ENCODE measurements at places on chromosomes 7 and 10.

DNA sequence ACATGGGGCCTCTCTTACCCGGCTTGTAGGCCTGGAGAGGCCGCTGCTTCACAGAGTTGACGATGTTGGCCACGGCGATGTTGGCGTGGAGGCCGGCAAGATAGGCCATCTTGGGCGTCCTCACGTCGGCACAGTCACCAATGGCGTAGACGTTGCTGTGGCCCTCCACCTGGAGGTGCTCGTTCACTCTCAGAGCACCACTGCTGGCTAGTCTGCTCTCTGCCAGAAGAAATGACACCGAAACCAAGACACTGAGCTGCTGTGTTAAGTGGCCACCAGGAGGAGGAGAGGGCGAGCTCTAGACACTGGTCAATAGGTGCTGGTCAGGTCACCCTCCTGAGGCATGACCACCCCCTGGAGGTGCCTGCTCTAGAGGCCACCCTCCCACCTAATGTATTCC is 17.7 kb downstream of the AIFM2 start:
- DNase-seq, result no peak

DNA sequence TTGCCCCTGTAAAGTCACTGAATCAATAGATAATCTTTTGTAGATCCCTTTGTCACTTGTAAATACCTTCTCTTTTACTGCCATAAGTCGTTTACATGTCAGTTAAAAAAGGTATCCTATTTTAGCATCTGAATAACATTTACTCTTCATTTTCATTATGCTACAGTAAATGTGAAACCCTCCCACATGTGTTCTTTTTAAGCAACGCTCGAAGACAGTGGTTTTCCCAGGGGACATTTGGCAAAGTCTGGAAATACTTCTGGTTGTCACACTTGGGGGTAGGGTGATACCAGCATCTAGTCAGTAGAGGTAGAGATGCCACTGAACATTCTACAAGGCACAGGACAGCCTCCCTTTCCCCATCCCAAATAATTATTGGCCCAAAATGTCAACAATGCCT is 23.7 kb downstream of the ATAD1 start:
- no peak for DNase-seq

- DNase-seq, result no peak
Observed at GRCh38 chr7:151868396-151869108, 8.4 kb downstream of the PRKAG2 start.

DNA sequence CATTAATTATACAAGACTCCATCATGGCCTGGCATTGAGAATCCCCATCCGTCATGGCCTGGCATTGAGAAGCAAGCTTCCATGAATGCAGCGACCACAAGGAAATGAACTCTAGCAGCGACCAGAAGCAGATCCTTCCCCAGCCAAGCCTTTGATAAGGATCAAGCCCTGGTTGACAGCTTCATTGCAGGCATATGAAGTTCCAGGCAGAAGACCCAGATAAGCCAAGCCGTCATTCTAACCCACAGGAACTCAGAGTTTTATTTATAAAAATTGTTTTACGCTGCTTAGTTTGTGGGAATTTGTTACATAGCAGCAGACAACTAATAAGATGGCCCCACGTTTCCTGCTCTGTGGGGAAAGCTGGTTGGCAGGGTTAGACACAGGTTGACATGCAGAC is 642.3 kb downstream of the GATA3 start:
- DNase-seq, result no peak

DNA sequence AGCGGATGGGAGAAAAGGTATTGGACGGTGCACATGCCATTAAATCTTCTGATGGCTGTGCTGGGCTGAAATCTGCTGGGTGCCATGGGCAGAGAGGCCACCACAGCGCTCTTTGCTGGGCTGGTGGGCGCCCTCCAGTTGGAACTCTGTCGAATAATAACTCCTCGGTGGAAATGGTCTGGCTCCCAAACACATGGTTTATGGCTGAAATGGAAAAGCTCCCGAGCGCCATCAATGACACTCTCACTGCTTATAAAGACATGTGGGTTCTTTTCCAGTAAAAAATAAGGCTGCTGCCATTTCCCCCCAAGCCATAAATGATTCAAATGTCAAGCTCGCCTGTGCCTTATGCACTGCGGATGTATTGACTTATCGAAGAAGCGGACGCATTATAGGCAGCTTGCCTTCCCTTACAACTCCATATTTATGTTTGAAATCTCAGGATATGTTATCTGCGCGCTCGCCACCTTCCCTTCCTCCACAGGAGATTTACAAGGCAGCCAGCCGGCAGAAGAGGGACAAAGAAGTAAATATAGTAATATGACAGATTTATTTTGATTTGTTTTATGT is 239.0 kb upstream of the MKI67 start:
- DNase-seq, result no peak

- DNase-seq, result no peak
Observed at GRCh38 chr7:93011351-93012294, 106.2 kb downstream of the SAMD9 start.

DNA sequence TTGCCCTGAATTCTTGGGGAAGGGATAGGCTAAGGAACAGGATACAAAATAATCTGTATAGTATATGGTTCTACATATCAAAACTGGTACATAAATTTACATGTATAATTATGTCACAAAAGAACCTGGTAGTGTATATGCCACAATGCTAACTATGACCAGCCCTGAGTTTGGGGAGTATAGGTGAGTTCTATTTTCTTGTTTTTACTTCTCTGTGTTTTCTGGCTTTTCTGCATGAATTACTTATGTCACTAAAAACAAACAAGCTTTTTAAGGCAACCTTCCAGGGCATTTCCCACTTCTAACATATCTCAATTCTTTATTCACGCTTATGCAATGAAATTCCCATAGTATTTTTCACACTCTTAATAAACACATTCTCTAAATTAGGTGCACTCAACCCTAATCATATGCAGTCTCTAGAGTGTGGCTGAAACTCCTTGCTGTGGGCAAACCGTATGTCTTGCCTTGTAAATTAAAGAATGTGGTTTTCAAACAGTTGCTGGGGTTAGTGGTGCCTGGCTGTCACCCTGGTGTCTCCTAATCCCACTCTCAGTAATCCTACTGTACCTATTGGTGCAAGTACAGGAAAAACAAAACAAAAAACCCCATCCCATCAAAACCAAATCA is 14.0 kb upstream of the INSIG1 start:
- DNase-seq, result no peak

DNA sequence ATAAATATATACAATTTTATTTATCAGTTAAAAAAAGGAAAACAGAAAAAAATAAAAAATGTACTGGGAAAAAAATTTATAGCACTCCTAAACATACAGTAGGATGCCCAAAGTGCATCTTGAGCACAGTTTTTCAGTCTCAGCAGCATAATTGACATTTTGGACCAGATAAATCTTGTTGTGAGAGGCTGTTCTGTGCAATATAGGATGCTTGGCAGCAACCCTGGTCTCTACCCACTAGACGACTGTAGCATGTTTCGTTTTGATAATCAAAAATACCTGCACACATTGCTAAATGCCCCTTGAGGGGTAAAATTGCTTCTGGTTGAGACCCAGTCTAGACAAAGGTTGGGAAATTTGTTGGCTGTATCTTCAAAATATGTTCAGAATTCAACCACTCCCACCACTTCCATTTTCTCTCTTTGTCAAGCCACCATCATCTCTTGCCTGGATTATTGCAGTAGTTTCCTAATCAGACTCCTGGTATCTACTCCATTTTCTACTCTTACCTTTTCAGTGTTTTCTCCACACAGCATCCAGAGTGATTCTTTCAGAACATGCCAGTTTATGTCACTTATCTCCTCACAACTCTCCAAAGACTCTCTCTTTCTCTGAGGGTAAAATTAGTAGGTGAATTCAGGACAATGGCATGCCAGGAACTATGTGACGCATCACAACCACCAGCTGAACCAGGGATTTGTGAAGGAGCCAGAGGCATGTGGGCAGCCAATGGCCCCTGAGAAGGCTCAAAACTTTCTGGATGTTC is 91.4 kb downstream of the GPR85 start:
- DNase-seq, result no peak

DNA sequence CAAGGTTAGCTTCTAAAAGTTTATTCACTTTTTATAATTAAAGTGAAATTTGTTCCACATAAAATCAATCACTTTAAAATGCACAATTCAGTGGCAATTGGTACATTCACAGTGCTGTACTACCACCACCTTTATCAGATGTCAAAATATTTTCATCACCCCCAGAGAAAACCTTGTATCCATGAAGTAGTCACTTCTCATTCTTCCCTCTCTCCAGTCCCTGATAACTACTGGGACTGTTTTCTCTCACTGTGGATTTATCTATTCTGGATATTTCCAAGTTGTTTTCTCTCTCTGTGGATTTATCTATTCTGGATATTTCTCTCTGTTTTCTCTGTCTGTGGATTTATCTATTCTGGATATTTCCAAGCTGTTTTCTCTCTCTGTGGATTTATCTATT is 435.4 kb upstream of the CNTNAP2 start:
- DNase-seq, result no peak

GRCh38 chr7:3201306-3201705 is 99.7 kb upstream of the SDK1 start:
- DNase-seq, result no peak

DNA sequence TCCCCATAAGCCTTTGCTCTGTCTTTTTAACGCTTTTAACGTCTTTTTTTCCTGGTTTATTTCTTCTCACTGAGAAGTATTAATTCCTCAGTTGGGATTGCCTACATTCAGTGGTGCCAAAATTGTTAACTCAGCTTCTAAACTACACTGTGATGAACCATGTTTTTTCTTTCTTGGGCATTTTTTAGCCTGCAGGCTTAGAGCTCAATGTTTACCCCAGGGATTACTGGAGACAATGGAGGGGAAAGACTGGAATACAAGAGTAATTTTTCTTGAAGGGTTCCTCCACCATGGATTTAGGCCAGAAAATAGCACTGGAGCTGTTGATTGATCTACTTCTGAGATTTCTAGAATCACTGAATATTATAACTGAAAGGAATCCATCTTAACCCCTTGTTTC is 19.8 kb downstream of the STAMBPL1 start:
- no peak for DNase-seq

DNA sequence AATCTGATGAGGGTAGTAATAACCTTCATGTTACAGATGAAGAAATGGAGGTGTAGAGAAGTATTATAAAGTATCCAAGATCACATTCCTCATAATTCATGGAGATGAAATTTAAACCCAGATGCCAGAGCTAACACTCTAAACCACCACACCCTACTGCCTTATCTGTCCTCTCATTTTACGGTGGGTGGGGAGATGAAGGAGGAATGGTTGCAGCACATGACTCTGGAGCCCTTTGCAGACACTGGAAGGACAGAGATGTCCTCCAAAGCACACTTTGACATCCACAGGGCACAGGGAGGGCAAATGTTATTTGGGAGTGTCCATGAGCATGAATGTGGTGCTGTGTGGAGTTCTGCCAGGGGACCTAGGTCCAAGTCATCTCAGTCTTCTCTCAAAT is 1.1 kb downstream of the PLEKHS1 start:
- no peak for DNase-seq

GRCh38 chr10:3045471-3046209 is 21.7 kb upstream of the PFKP start:
- DNase-seq, result no peak

GRCh38 chr10:24269476-24269875 is 60.5 kb downstream of the KIAA1217 start:
- no peak for DNase-seq

GRCh38 chr10:131805696-131806095 is 95.1 kb upstream of the PPP2R2D start:
- DNase-seq, result no peak

DNA sequence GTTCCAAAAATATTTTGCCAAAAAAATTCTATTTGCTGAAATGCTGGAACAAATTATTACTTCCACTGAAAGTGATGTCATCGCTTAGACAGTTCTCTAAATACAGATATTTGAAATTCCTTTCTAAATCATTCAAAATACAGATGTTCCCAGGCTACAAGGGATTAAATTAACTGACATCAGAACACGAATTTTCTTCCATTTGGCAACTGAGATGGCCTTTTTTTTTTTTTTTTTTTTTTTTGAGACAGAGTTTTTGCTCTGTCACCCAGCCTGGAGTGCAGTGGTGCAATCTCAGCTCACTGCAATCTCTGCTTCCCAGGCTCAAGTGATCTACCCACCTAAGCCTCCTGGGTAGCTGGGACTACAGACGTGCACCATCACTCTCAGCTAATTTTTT is 57.0 kb downstream of the P4HA1 start:
- DNase-seq, result no peak

DNA sequence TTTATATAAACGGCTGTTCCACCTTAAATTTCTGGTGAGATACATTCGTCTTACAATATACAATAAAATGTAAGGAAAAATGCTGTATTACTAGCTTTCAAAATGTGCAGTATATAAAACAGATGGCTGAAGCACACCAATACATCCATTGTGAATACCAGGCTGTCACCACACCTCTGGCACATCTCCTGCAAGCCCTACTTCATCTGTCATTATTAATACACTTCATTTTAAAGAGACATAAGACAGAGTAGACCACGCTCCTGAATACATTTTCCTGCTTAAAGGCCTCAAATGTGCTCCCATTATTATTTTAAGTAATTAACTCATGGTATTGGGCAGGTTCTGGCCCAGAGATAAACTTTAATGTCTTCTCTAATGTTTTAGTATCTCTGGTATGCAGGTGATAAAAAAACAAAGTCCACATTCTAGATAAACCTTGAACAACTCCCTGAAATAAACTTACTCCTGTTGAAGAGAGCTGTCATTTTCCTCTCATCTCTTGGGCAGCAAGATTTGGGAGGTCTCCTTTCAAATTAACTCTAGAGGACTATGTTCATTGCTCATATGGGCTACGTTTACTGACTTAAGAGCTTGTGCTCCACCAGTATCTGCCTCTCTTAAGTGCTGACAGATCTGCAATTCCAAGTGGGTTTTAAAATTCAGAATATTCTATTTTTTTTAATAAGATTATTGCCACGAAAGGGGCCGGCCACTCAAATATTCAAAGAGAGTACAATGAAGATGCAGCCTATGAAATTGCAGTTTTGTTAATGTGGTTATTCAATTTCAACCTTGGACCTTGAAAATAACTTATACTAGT is 396.5 kb upstream of the SEMA3D start:
- DNase-seq, result no peak

DNA sequence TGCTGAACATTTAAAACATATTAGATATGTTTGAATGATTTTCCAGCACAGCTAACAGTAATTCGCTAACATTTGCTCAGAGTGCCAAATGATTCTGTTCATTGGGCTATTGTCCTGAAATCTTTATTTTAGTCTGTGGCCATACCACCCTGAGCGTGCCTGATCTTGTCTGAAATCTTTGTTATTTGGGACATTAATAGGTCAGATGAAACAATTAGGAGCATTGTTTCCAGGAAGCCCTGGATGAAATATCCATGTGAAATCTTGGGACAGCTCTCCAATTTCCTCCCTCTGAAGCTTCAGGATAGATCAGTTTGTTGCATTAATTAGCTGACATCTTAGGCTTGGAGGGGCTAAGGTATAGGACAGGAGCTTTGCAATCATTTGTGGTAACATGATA is 512.0 kb downstream of the KIF20B start:
- DNase-seq, result no peak

- DNase-seq, result no peak
Observed at GRCh38 chr7:94838717-94839116, 68.7 kb upstream of the PPP1R9A start.

All from NT2/D1 (cell line).